ENCODE measurements at places on chromosomes 5 and 9.

DNA sequence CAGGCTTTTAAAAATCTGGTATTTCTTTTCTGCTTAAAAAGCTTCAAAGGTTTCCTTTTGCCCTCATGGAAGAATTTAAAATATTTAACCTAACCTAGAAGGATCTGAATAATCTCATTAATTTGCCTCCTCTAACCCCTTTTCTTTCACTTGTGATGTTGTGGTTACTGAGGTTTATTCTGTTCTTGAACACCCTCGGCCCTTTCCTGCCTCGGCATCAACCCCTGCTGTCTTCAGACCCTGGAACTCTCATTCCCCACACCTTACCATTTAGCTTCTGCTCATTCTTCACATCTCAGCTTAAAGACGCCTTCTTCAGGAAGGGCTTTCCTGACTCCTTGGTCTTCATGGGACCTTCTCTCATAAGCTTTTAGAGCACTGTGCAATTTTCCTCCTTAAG is 131.4 kb upstream of the MAN2A1 start:
- no peak for ATAC-seq

GRCh38 chr9:129930743-129931142 is 95.5 kb downstream of the USP20 start:
- no peak for ATAC-seq

DNA sequence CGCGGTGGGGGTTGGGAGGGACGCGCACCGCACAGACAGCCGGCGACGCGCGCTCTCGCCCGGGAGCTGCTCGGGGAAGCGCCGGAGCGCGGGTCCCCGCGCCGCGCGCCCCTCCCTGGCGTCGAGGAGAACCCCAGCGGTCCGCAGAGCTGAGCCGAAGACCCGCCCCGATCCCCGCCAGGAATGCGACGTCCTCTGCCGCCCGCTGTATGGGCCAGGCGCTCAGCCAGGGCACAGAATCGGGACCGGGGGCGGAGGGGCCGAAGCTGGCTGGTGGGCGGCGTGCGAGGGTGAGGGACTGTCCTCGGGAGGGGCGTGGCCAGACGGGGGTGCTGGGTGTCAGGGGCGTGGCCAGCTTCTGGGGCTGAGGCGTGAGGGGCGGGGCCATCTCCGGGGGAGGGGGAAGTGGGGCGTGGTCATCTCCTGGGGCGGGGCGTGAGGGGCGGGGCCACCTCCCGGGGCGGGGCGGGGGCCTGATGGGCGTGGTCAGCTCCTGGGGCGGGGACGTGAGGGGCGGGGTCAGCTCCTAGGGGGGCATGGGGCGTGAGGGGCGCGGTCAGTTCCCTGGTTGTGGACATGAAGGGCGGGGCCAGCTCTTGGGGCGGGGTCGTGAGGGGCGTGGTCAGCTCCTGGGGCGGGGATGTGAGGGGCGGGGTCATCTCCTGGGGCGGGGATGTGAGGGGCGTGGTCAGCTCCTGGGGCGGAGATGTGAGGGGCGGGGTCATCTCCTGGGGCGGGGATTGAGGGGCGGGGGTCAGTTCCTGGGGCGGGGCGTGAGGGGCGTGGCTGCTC is 965 bp downstream of the PTGDS start:
- ATAC-seq, result peak; percentile 37

DNA sequence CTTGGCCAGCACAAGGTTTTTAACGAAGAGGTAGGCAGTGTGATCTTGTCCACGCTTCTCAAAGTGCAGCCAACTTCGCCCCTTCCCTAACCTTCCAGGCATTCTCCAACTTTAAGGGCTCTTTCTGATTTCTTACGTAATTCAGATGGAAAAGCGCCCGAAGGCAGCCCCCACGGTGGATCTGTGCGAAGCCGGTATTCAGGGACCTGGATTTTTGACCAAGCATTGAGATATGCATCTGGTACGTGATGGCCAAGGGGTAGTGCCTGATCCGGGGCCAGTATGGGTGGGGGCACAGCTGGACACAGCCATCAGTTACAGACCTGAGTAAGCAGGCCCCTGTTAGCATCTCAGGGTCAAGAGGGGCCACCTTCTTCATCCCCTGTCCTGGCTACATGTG is 80.0 kb downstream of the AMBP start:
- ATAC-seq, result no peak

- ATAC-seq, result no peak
Measured at GRCh38 chr5:141439411-141440141, 9.3 kb downstream of the PCDHGA12 start.

GRCh38 chr9:112341730-112342129 is 8.3 kb upstream of the PTBP3 start:
- no peak for ATAC-seq

DNA sequence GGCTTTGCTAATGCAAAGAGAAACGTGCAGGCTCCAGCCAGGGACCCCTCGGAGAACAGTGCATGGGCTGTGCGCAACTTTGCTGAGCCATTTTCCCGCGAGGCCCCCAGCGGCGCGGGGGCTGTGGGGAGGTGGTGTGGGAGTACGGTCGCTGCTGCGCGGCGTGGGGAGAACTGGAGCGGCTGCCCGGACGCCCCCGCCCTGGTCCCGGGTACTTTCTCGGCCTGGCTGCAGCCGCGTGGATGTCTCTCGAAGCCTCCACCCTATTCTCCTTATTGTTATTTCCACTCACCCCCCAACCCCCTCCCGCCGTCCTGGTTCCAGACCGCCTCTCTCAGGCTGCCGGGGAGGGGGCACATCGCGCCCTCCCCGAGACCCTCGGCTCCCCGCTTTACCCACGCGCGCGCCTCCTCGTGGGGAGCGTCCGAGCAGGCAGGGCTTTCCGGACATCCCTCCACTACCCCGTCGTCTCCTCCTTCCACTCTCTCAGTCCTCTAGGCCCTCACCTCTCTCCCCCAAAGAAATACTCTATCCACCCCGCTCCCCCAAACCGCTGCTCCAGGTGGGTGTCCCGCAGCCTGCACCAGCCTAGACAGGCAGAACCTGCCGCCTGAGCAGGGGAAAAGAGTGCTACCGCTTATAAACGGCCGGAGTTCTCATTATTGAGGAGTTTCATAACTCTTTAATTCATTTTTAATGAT is 68.6 kb upstream of the TBCA start:
- peak; percentile 28 for ATAC-seq
